ENCODE measurements at places on chromosomes 5 and 9.

DNA sequence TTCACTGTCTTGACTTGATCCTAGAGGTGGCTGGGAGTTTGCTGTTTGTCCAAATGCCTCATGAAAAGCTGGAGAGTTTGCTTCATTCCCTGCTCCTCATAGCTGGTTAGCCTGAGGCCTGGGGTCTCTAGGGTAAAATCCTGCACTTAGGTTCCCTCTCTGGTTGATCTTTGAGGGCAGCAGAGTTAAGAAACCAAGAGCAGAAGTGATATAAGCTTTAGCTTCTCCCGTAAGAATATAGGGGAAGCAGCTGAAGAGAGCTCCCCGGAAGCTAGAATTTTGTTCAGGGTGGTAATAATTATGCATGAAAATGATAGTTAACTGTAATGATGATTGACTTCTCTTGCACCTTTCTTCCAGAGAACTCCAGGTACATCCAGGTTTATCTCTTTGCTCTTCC is 1.4 kb downstream of the FAM53C start:
- DNase-seq, result no peak

GRCh38 chr5:156922207-156922792 is 40.7 kb downstream of the TIMD4 start:
- no peak for DNase-seq

DNA sequence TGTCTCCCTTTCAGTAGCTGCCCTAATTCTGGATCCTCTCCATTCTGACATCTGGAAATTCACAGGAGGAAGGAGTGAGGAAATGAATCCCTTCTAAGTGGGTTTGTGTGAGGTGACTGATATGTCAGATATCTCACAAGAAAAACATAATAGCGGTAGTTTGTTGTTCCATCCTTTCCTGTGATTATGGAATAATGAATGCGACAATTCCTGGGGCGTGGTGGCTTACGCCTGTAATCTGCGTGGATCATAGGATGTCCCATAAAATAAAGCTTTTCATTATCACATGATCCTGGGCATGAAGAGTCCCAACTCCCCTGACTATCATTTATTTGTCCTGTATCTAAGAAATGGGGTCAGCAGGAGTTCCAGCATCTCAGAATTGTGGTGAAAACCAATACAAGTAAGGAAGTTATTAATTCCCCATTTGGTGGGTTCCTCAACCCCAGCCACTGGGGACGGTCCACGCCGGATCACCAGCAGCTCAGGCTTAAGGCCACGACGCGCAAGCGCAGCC is 375 bp upstream of the C5orf24 start:
- no peak for DNase-seq

GRCh38 chr5:108398964-108399363 is 17.1 kb upstream of the FBXL17 start:
- no peak for DNase-seq

DNA sequence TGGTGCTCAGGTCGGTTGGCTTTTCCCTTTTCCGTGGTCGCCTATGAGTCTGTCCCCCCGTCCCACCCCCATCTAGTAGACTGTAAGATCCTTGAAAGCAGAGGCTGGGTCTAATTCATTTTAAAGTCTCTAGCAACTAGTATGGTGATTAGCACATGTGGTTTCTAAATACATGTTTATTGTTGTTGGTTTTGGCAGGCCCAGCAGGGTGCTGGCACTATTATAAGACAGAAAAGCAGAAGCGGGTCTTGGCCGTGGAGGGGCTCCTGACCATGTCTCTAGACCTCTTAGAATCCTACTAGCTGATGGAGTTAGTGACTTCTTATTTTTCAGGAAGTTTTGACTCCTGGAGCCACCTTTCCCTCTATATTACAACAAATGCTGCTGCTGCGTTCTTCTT is 61.5 kb upstream of the TNFSF8 start:
- no peak for DNase-seq

- no peak for DNase-seq
Measured at GRCh38 chr9:2351324-2351723, 270.3 kb upstream of the VLDLR start.

- DNase-seq, result no peak
Measured at GRCh38 chr9:127207734-127208410, 56.7 kb upstream of the GARNL3 start.

DNA sequence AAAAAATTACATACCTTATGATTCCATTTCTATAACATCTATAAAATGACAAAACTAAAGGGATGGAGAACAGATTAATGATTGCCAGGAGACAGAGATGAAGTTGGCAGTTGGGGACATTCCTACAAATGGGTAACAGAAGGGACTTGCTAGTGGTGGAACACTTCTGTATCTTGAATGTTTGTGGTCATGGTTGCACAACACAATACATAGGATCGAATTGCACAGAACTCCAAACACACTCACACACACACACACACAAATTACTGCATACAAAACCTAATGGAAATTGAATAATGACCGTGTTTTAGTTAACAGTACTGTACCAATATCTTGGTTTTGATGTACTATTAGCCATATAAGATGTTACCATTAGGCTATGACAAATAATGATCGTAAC is 330.7 kb upstream of the POU5F2 start:
- DNase-seq, result no peak

Data from SHP77 (cell line).